Activated naive CD8-positive, alpha-beta T cell treated with anti-CD3 and anti-CD28 coated beads for 36 hours (primary cell): ENCODE measurements at places on chromosomes 12 and 14.

DNA sequence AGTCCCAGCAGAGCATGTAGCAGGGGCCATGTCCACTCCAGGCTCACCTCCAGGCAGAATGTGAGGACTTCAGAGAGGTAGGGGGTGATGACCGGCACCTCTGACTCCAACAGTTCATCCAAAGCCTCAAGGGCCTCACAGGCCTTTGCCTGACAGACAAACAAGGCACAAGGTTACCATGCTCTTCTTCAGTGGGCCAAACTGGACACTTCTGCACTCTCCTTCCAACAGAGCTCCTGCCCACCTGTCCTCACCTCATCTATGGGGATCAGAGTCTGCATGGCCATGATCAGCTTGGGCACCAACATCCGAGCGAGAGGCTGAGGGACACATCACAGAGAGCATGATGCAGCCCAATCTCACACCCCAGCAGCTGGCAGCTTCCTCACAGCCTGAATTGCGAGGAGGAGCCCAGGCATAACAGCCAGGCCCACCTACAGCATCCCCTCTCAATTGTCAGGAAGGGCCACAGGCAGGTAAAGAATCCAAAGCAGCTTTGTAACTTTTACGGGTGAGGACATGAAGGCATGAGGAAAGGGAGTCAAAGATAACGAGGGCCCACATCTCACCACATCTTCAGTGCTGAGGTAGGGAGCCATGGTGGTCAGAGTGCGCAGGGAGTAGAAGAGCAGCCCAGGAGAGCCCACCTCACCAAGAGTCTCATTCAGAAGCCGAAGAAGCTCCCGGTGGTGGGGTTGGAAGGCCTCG, 1.6 kb downstream of the IPO4 start:
- no peak for DNase-seq

DNA sequence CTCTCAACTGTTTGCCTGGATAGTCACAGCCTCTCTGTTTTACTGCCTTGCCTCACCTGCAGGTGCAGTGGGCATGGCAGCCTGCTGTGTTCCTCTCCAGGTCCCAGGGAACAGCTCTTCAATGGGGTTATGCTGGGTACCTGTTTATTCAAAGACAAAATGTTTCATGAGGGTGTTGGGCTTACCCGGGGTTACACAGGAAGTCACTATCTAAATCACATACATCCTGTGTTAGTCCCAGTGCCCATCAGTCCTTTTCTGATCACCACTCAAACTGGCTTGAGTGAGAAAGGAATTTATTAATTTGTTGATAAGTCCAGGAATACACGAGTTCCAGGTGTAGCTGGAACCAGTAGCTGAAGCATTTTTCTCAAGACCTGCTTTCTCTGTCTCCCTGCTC, 1503.6 kb upstream of the TMEM132C start:
- DNase-seq = no peak

- DNase-seq = no peak
Measured at GRCh38 chr12:2696136-2696535, 98.6 kb upstream of the FKBP4 start.

DNA sequence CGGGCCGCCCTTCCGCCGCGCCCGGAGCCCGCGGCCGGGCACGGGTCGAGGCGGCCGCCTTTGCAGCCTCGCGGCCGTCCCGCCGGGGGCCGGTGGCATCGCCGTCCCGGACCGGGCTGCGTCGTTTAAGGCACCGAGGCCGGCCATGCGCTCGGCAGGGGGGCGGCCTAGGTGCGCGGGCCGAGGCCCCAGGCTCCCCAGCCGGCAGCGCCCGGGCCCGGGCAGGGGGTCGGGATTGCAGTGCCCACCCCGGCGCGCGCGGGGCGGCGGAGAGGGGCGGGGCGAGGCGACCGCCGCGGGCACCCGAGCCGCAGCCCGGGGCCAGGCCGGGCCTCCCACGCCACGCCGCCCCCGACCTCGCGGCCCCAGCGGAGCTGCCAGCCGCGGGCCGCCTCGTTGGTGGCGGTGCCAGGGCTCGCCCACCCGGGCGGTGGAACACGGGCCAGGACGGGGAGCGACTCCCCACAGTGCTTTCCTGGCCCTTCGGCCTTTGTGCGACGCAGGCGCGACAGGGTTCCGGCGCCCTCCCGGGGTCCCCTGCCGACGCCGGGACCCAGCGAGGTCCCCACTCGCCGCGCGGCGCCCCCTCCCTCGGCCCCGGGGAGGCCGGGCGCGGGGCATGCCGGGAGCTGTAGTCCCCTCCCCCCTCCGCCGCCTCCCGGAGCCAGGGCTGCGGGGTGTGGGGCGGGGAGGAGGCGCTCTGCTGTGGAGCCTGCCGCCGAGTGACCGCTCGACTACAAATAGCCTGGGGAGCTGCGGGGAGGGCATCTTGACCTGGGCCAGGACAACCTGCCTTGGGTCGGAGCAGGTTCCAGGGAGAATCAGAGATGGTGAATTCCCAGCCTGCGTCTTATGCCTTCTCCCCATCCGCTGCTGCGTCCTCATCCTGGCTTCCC, 769 bp downstream of the FKBP4 start:
- peak; percentile 80 for DNase-seq
